ENCODE measurements at places on chromosomes 1 and 21.

GRCh38 chr1:17565461-17566252 lies 26.2 kb downstream of the ARHGEF10L start:
- no peak for DNase-seq

DNA sequence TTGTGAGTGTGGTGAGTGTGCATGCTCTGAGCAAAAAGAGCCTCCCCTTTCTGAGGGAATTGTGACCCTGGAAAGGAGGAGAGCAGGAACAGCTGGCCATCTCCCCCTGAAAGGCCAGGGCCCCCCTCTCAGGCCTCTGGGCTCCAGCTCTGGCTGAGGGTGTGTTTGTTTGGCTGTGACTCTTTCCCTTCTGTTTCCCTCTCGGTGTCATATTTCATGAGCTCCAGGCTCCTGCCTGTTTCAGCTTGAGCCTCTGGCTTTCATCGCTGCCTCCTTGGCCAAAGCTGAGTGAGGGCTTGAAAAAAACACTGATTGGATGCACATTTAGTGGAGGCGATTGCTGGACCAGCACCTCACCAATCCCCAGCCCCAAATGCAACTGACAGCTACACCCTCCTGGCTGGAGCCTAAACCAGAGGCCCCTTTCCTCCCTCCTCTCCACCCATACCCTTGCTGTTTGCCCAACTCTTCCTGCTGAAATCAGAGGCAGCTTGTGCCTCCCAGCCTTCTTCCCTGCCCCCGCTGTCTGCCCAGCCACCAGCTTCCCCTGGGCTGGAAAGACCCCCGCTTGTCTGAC lies 64.1 kb downstream of the DDR2 start:
- DNase-seq = no peak

- no peak for DNase-seq
Measured at GRCh38 chr1:214901718-214902117, 180.8 kb upstream of the KCNK2 start.

DNA sequence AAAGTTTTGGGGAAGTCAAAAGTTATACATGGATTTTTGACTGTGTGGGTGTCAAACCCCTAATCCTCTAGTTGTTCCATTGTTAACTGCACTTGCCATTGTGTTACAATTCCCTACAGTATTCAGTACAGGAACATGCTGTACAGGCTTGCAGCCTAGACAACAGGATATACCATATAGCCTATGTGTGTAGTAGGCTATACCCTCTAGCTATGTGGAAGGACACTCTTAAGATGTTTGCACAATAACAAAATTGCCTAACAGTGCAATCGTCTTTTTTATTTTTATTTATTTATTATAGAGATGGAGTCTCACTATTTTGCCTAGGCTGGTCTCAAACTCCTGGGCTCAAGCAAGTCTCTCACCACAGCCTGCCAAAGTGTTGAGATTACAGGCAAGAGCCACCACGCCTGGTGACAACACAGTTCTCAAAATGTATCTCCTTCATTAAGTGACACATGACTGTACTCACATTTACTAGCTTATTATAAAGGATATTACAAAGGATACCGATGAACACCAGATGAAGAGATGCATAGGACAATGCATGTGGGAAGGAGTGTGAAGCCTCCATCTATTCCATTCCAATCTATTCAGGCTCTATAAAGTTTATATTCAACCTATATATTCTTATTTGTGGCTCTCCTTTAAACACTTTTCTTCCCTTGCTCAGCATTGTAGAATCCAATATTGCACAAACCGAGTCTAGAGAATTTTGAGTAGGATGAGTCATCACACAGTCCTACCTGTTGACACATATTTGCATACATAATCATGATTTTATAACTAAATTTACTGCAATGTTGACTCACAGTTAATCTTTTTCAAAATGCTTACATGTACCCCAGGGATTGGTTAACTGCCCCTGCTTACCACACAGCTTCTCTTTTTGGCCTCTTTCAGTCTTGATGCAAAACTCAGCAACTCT lies 28.4 kb upstream of the CEP350 start:
- no peak for DNase-seq

- DNase-seq = no peak
Measured at GRCh38 chr21:30448514-30448913, 8.4 kb downstream of the KRTAP15-1 start.

DNA sequence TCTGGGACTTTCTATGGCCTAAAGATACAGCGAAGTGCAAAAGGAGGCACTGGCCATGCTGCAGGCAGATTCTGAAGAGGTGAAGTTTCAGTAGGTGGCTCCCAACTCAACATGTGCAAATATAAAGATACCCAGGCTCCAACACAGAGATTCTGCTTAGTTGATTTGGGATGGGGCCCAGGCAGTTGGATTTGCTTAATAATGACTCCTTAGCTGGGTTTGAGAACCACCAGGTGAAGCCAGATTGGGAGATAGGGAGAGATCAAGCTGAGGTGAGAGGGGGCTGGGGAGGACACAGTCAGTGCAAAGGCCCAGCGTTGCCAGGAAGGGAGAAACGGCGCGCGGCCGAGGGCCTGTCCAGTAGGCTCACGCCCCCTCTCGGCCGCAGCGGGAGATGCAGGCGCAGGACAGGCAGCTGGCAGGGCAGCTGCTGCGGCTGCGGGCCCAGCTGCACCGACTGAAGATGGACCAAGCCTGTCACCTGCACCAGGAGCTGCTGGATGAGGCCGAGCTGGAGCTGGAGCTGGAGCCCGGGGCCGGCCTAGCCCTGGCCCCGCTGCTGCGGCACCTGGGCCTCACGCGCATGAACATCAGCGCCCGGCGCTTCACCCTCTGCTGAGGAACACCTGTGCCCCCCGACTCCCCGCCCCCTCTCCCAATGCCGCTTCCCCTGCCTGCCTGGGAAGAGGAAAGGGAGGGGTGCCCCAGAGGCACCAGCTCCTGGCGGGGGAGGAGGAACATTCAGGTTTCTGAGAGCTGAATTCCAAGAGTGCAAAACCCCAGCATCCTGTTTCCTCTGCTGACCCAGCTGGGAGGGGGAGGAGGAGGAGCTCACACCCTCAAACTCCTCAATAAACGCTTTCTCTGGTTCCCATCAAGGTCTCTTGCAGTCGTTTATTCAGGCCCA lies 1.2 kb downstream of the FAM167B start:
- DNase-seq = peak; percentile 50

GRCh38 chr1:47323599-47324031 lies 9.7 kb upstream of the STIL start:
- DNase-seq = no peak

DNA sequence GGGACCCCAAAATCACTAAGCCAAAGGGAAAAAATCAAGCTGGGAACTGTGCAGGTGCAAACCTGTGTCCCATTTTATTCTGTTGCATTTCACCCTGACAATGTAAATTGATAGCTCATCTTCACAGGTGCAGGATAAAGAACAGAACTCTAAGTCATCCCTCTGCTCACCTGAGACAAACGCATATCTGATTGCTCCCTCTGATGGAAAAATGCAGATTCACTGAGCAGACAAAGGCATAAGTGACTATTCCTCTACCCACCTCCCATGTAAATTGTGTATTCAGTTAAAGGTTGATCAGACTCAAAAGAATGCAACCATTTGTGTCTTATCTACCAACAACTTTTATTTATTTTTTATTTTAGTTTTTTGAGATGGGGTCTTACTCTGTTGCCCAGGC lies 644.2 kb downstream of the PTPRU start:
- no peak for DNase-seq

GRCh38 chr1:11943619-11944018 lies 9.1 kb downstream of the PLOD1 start:
- no peak for DNase-seq

GRCh38 chr1:204828352-204828850 lies 42.3 kb upstream of the NFASC start:
- no peak for DNase-seq

DNA sequence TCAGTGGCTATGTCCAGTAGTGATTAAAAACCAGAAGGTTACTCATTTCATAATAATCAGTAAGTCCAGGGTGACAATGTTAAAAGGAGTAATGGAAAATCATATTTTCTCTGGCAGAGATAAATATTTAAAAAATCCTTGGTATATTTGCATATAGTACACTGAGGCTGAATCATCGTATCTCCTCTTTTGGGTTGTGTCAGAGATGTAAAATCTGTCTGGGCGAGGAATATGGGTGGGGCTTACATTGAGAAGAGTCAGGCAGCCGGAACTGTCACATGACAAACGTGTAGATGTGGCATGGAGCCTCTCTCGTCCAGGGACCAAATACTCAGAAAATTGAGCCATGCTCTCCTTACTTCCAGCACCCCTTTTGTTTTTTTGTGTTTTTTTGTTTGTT lies 120.9 kb downstream of the FMN2 start:
- DNase-seq = no peak

DNA sequence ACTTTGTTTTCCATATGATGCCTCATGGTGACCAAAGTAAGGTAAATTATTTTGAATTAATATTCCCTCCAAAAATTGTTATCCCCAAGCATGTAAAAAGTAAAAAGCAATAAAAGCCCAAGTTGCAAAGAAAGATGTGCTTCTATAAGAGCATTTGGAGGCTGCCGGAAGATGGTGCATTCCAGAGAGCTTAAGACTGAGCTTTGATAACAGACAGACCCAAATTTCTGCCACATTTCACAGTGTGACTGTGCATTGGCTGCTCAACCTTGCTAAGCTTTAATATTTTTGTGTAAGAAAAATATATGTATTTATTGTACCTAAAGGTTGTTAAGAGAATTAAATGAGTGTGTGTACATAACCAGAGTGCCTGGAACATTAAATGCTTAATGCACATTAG lies 67.9 kb downstream of the CYYR1 start:
- no peak for DNase-seq

- DNase-seq = no peak
Measured at GRCh38 chr1:180947901-180948640, 35.4 kb downstream of the KIAA1614 start.

DNA sequence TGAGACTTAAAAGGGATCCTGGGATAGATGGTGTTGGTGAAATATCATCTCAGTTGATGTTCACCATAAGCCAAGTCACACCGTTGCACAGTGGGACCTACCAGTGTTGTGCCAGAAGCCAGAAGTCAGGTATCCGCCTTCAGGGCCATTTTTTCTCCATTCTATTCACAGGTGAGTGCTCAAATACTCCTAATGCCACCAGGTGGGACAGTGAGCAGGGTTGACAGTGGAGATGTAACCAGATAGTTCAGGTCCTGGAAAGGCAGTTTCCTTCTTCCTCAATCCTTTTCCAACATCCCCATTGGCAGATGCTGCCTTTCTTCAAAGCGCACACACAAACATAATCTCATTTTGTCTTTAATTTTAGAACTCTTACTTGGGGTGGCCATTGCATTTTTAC lies 11.6 kb downstream of the CD160 start:
- no peak for DNase-seq

GRCh38 chr1:247456021-247456420 lies 1.9 kb downstream of the OR2B11 start:
- no peak for DNase-seq

DNA sequence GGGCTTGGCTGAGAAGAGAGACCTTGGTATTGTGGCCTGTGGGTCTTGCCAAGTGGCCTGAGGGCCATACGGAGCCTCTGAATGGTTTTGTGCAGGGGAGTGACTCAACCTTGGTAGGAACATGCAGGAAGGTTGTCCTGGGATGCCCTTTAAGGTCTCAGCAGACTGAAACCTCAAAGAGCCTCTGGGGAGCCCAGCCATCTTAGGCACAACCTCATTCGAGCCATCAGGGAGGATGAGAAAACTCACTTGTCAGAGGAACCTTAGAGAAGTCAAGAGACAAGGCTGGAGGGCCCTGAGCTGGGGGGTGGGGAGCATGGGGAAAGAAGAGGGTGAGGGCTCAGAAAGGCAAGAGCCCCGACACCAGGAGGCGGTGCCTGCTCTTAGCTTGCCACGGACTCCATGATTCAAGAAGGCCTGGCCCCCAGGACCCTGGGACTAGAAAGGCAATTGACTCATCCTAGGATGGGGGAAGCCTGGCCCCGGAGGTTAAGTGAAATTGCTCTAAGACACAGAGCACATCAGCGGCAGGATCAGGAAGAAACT lies 13.0 kb downstream of the IFI6 start:
- DNase-seq = no peak

GRCh38 chr1:109667452-109668122 lies at the start of gene GSTM2:
Gene GSTM2 (plus strand): TSS chr1:109668057. CDS start chr1:109668116, 59 bp downstream.
- DNase-seq = peak; percentile 76

DNA sequence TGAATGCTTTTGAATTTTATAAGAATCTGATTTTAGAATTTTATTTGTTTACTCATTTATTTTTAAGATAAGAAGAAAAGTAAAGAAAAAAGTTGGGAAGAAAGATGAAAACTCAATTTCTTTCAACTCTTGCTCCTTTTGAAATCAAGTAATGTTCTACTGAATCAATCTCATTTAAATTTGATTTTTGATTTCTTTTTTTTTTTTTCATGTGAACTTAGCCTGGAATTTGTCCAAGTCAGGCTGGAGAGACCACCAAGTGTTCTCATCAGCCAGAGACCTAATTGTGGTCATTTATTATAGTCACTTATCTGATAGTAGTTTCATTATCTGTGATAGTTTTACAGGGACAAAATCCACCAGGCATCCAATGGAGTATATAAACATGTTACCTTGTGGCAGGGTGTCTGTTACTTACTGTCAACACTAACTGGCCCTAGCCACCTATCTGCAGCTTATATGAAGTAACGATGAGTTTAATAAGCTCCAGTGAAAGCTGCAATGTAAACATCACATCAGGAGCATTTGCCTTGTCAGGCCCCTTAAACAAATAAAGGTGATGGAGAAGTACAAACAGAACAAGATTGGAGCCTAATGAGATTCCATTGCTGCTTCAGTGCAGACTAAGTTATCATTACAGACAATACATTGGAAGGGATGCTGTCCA lies 39.2 kb downstream of the HLX start:
- DNase-seq = no peak

DNA sequence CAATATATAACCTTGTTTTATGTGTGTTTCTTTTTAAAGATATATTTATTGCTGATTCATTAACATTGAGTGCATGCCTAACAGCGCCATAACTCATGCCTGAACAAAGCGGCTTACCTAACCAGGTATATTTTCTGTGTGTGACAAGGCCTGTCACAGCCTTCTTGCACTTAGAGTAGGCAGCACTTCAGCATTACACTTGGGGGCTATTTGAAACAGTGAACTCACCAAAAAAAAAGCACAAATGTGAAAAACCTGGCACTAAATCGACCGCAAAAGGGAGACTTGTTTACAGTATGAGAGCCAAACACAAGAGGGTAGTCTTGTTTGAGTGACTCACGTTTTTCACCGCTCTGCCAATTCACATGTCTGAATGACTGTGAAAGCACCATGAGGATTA lies 111.7 kb downstream of the DISP1 start:
- no peak for DNase-seq

DNA sequence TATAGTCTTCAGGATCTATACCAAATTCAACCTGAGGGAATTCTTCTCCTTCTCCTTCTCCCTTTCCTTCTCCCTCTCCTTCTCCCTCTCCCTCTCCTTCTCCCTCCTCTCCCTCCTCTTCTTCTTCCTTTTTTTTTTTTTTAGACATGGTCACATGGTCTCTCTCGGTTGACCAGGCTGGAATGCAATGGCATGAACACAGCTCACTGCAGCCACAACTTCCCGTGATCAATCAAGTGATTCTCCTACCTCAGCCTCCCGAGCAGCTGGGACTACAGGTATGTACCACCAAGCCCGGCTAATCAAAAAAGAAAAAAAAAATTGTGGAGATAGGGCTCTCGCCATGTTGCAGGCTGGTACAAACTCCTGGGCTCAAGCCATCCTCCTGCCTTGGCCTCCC lies 51.5 kb downstream of the DNAI4 start:
- DNase-seq = no peak

- no peak for DNase-seq
Measured at GRCh38 chr21:38930066-38930465, 124.3 kb downstream of the ETS2 start.

GRCh38 chr1:53614231-53615021 lies 124.5 kb downstream of the GLIS1 start:
- no peak for DNase-seq

All from stimulated activated CD4-positive, alpha-beta T cell treated with anti-CD3 and anti-CD28 coated beads, Interleukin-15, amount 100 ng/mL, for 1 hour (primary cell).